ENCODE measurements at places on chromosomes 6 and 20.

DNA sequence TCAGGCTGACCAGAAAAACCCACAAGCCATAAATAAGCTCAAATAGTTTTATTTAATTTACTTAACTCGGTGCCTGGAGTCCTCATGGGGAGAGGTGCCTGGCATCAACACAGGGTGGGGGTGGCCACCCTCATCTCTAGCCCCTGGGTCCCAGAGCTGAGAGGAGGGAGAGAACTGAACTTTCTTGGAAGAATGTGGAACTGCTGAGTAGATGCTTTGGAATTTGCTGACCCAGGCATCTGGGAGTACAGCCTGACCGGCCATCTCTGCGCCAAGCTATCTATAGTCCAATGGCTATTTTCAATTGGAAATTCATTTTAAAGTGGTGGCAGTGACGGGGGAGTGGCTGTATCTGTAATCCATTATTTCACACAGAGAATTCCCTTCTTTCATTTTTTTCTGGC lies 104.8 kb downstream of the CDH26 start:
- peak; percentile 15 for DNase-seq

DNA sequence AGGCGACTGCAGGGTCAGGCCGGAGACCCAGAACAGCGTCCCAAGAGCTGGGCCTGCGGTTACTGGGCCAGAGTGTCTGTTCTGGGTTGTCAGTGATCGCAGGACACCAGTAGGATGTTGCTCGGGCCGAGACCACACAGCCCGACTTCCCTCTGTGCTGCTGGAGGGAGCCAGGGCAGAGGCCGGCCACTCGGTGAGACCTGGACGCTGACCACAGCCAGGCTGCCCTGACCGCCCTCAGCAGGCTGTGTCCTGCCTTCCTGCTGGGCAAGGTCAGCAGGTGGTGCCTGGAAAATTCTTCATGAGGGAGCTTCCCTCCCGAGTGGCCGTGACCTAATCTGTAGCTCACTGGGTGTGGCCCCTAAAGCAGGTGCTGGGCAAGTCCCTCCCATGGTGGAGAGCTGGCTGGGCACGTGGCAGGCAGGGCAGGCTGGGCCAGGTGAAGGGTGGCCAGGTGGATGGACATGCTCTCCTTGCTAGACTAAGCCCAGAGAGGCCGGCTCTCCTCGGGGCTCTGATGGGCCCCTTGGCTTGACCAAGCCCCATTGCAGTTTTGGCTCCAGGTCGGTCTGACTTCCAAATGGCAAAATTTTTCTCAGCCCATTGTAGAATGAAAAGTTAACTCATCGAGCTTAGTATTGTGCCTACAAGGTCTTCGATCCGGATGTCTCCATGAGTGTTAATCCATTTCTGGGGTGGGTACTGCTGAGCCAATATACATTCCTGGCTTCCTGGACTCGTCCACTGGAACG lies 1.9 kb downstream of the SLCO4A1 start:
- DNase-seq = no peak

- DNase-seq = no peak
These were observed 36.0 kb upstream of the SMIM29 start for GRCh38 chr6:34284563-34285447.

- no peak for DNase-seq
These were observed 208.2 kb downstream of the SMOC2 start for GRCh38 chr6:168649209-168649608.

DNA sequence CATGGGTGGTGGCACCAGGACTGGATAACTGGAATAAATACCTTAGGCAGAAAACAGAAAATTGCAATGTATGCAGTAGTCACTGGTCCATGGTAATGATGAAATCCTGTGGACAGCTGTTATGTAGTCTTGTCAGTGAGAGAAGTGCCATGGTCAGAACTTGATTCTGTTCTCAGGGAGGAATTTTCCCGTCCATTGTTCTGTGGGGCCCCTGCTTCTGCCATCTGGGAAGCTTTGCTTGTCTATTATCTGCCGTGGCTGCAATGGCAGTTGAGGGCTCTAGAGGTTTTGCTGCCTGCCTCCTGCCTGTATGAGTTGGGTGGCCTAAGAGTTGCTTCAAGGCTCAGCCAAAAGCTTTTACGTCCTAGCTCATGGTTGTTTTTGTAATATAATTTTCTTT lies 126.8 kb upstream of the SLC35B3 start:
- no peak for DNase-seq

GRCh38 chr20:10242166-10242565 lies 23.5 kb downstream of the SNAP25 start:
- no peak for DNase-seq

- DNase-seq = peak; percentile 88
These were observed 17.2 kb downstream of the UNC5CL start for GRCh38 chr6:41021832-41022231.

- DNase-seq = peak; percentile 99
These were observed 65.1 kb downstream of the CBFA2T2 start for GRCh38 chr20:33554914-33555420.

Measured in renal cortical epithelial cell (primary cell).